Midbrain (tissue), 1 donor: ENCODE measurements at places on chromosomes 3 and 15.

DNA sequence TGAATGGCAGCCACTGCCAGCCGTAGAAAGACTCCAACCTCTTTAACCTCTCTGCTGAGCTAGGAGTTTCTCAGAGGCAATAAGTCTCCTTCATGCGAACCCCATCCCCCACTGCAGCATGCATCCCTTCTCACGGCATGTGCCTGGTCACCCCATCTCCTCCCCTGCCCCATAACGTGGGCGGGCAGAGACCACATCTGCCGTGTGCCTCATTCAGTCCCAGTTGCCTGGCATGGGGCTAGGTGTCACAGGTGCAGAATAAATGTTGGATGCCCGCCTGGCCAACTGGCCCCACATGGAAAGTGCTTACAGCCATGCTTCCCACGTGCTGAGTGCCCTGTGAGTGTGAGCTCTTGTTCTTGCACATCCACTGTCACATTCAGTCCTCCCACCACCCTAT lies 43.5 kb upstream of the NTRK3 start:
- DNase-seq, result no peak

DNA sequence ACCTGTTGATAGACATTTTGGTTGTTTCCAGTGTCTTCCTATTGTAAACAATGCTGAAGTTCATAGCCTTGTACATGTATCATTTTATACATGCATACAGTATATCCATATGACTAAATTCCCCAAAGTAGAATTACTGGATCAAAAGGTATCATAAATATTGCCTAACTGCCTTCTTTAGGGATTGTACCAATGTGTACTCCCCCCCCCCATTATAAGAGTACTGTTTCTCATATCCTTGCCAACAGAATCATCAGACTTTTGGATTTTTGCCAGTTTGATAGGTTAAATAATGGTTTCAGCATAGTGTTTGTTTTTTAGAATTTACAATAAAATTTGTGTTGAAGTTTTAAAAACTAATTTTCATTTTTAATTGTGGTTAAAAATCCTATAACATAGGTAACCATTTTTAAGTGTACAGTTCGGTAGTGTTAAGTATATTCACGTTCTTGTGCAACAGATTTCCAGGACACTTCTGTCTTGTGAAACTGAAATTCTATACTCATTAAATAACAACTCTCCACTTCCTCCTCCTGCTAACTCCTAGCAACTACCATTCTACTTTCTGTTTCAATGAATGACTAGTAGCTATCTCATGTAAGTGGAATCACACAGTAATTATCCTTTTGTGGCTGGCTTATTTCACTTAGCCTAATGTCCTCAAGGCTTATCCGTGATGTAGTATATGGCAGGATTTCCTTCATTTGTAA lies 30.8 kb upstream of the MAP3K13 start:
- DNase-seq, result no peak

GRCh38 chr15:39786447-39787056 lies 3.9 kb upstream of the FSIP1 start:
- DNase-seq, result peak; percentile 67

DNA sequence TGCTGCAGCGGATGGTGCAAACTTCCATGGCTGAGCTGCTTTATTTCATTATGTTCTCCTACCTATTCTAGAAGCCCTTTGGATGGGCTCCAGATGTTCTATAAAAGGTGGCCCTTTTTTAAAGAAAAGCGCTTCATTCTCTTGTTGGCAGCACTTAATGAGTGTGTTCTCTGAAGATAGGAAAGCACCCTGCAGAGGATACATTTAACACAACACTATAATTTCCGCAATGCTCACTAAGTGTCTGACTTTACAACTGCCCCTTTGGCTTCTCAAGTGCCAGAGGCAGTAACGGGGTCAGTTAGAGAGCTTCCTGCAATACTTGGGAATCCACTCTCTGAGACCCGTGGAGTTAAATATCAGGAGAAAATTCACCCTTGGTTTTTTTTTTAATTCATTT lies 88.1 kb downstream of the MDFIC2 start:
- DNase-seq, result no peak

DNA sequence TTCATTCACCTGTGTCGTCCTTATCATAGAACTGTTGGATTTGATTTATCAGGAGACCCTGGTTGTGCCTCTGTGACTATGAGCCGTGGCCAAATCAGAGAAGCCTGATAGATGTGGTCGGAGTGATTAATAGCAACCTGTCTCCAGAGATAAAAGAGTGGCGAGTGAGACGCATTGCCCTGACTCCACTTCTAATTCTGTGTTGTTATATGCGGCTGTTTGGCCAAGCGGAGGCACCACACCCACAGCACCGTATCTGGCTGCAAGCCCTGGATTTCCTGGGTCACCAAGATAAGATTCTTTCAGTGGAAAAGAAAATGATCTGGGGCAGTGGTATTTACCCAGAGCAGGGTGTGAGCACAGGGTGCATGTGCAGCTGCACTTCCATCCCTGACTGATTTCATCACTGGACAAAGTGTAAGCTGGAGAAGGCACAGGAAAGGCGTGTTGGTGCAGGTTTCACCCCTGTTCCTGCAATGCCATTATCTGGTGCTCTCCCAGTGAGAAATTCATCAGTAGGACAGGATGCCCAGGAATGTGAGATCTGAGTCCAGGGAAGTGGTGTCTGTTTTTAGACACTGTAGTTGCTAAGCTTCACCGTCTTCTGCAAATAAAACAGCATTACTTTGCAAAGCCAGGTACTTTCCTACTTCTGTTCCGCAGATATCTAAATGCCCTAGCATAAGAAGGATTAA lies 84.6 kb downstream of the CD47 start:
- no peak for DNase-seq
